ENCODE measurements at places on chromosomes 5 and 9. TPM values are rescaled to one million over a fixed set of nuclear protein-coding genes. Genes with fewer than 3 reads are reported as not detected.
A peak's percentile ranks its signal among the peaks of the same experiment; 100 is the strongest.

DNA sequence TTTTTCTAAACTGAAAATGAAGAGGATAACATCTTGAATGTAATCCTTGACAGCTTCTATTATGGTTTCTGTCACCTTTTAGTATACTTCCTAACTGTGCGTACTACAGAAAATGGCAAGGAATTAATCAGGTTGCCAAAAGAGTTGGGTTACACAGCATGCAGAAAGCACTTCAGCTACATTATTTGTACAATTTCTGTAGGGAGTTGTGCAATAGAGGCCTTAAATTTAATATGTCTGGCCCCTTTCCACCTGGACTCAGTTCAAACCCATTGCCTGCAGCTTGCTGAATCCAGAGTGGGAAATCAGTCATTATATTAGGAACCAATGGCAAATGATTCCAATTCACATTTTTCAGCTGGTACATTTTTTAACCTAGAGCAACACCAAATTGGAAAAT lies 549.7 kb downstream of the CSNK1G3 start:
- no peaks in the 10 kb centered on the region for H3K36me3 ChIP-seq
- no peaks in the 10 kb centered on the region for H3K4me1 ChIP-seq
- no peak overlapping the region for H3K27ac ChIP-seq

DNA sequence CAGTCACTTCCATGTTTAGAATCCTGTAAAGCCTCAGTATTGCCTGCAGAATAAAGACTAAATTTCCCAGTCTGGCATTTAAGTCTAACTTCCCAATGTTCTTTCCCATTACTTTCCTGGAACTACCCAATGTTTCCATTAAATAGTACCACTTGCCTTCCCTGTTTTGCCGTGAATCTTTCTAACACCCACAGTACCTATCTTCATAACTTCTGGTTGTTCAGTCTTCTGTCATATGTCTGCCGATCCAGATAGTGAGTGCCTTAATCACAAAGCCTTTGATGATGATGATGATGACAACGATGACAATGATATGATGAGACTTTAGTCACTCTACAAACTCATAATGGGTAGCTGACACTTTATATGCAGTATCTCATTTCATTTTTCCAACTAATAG lies 6.6 kb upstream of the HEMGN start:
- H3K4me1 ChIP-seq = no peaks in the 10 kb centered on the region
- H3K4me3 ChIP-seq = no peak overlapping the region
- H3K36me3 ChIP-seq = no peaks in the 10 kb centered on the region
- no peak overlapping the region for H3K27ac ChIP-seq

GRCh38 chr5:115271295-115272050 lies 8.8 kb upstream of the PGGT1B start:
- H3K27me3 ChIP-seq = no peaks in the 10 kb centered on the region
- H3K36me3 ChIP-seq = peaks cover 13% of the 10 kb centered on the region
- no peak overlapping the region for H3K27ac ChIP-seq
- DNase-seq = no peak

- H3K27ac ChIP-seq = peak overlapping the region; percentile 79
- DNase-seq = no peak
- H3K4me1 ChIP-seq = peaks cover 11% of the 10 kb centered on the region
These were observed 109.5 kb downstream of the FOXD1 start for GRCh38 chr5:73339051-73339575.

DNA sequence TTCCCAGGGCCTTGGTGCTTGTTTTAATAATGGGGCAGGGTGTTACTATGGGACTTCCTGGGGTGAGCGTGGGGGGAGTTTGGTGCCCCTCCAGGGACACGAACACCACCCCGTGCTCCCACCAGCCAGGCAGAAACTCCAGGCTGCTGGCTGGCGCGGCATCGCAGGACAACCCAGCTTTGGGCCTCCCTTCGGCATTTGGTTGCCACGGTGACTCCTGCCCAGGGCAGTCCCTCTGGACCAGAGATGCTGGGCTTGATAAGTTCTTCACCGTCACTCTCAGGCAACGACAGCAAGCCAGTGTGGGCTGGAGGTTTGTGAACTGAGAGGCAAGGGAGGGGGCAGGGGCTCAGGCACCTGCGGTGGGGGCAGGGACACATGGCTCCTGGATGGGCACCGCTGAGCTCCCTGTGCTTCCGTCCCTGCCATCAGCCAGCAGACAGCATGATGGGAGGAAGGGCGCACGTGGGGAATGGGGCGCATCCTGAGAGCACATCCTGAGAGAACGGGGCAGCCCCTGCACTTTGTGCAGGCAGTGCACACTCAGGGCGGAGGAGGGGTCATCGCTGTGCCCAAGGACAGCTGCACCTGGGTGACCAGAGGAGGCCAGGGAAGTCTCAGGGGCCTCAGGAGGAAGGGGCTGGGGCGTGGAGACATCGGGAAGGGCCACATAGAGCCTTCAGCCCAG lies 116.4 kb downstream of the RXRA start:
- no peaks in the 10 kb centered on the region for H3K27me3 ChIP-seq
- no peak for DNase-seq

DNA sequence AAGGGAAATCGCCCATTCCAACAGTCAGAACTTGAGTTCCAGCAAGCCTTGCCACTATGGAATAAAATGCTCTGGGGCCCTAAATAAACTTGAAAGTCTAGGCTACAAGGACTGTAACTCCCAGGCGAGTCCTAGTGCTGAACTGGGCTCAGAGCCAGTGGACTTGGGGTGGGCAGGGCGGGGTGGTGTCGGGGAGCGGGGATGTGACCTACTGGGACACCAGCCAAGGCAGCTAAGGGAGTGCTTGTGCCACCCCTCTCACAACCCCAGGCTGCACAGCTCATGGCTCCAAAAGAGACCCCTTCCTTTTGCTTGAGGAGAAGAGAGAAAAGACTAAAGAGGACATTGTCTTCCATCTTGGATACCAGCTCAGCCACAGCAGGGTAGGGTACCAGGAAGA lies 61.5 kb downstream of the MEIKIN start:
- no peak for DNase-seq
- no peak overlapping the region for H3K4me3 ChIP-seq
- H3K36me3 ChIP-seq = no peaks in the 10 kb centered on the region
- no peak overlapping the region for H3K27ac ChIP-seq
- H3K27me3 ChIP-seq = no peaks in the 10 kb centered on the region
- H3K4me1 ChIP-seq = no peaks in the 10 kb centered on the region

GRCh38 chr5:116663081-116663480 lies 88.5 kb upstream of the SEMA6A start:
- H3K4me1 ChIP-seq = no peaks in the 10 kb centered on the region
- no peak for DNase-seq
- no peak overlapping the region for H3K4me3 ChIP-seq

DNA sequence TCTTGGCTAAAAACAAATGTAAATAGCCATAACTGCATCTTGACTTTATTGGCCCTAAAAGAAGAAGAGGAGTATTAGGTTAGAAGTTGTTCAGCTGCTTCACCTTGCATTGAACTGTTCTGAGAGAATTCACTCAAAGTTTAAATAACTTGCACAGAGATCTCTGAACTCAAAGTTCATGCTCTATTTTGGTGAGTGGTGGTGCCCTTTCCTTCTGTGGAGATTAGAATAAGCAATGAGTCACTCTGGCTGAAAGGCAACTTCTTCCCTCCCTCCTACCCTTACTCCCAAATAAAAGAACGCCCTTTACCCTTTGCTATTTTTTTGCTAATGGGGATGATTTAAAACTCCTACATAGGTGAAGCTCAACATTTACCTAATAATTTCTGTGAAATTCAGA lies 48.9 kb downstream of the ERMP1 start:
- peaks cover 81% of the 10 kb centered on the region for H3K36me3 ChIP-seq
- H3K27ac ChIP-seq = no peak overlapping the region
- H3K27me3 ChIP-seq = no peaks in the 10 kb centered on the region
- DNase-seq = no peak
- H3K4me1 ChIP-seq = no peaks in the 10 kb centered on the region
- no peak overlapping the region for H3K4me3 ChIP-seq

DNA sequence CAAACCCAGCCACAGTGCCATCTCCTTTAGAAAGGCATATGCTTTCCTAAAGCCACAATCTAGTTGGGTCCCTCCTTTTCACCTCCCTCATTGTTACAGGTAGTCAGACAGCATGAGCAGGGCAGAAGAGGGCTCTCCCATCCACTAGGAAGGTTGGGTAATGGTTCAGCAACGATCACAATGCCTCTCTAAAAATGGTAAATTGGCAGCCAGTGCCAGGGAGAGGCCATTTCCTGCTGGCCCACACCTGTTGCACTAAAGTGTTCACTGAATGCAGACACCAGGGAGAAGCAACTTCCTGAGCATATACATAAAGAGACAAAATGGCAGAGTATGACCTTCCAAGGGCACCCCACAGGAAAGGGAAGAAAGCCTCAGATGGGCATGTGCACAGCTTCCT lies 31.3 kb upstream of the DAP start:
- no peak overlapping the region for H3K27ac ChIP-seq
- no peaks in the 10 kb centered on the region for H3K4me1 ChIP-seq

GRCh38 chr9:28267351-28267750 lies 694.1 kb upstream of the C9orf72 start:
- no peaks in the 10 kb centered on the region for H3K27me3 ChIP-seq
- DNase-seq = no peak
- H3K4me3 ChIP-seq = no peak overlapping the region
- no peak overlapping the region for H3K27ac ChIP-seq
- H3K4me1 ChIP-seq = no peaks in the 10 kb centered on the region

GRCh38 chr5:181186986-181187499 lies 18.0 kb downstream of the TRIM7 start:
- DNase-seq = no peak
- peaks cover 10% of the 10 kb centered on the region for H3K4me1 ChIP-seq

- H3K36me3 ChIP-seq = no peaks in the 10 kb centered on the region
- no peaks in the 10 kb centered on the region for H3K4me1 ChIP-seq
- DNase-seq = no peak
- H3K27ac ChIP-seq = peak overlapping the region; percentile 10
These were observed 86.9 kb upstream of the SPATA31D4 start for GRCh38 chr9:81841333-81841732.

- H3K4me1 ChIP-seq = no peaks in the 10 kb centered on the region
- no peak overlapping the region for H3K27ac ChIP-seq
- H3K36me3 ChIP-seq = peaks cover 3% of the 10 kb centered on the region
- H3K4me3 ChIP-seq = no peak overlapping the region
These were observed 74.5 kb downstream of the MVB12B start for GRCh38 chr9:126401107-126401506.

PCDHGA12 gene
- 18.5 TPM for total RNA-seq

DNA sequence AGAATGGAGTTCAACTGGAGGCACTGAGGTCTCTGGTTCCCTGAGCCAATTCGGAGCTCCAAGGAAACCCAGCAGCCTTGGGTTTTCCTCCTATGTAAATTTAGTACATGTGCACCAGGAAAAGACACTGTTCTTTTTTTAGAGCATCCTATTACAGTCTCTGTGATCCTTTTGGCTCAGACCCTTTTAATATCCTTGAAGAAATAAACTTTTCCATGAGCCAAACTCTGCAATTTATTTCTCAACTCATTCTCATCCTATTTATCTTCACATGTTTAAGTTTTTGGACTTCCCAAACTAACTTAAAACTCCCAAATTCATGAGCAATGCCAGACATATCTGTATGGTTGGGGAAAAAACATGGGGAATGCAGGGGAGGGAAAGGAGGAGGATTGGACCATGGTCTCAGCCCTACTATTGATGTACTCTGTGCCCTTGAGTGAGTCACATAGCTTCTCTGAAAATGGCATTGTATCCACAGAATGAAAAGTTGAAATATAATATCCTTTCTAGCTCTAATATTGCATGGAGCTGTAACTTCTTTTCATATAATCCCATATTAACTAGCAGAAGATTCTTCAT lies 76.6 kb downstream of the PAPPA start:
- H3K27me3 ChIP-seq = no peaks in the 10 kb centered on the region
- no peak for DNase-seq
- no peak overlapping the region for H3K4me3 ChIP-seq
- no peaks in the 10 kb centered on the region for H3K36me3 ChIP-seq
- no peaks in the 10 kb centered on the region for H3K4me1 ChIP-seq

DNA sequence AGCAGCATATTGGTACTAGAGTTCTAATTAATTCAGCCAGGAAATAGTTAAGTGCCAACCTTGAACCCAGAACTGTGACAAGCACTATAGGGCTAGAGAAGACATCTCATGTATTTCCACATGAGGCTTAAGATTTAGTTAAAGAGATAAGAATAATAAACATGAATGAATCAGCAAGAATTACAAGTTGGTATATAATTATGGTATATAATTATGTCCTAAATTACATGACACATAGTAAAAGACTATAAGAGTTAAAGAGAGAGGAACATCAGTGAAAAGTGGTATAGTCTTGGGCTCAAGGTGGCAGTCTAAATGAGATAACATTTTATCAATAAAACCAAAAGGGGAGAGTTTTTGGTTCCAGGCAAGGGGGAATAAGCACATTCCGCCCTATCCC lies 223.1 kb upstream of the NFIL3 start:
- no peaks in the 10 kb centered on the region for H3K36me3 ChIP-seq
- H3K4me1 ChIP-seq = no peaks in the 10 kb centered on the region
- H3K27ac ChIP-seq = no peak overlapping the region
- no peaks in the 10 kb centered on the region for H3K27me3 ChIP-seq
- no peak overlapping the region for H3K4me3 ChIP-seq

- H3K4me3 ChIP-seq = no peak overlapping the region
- no peaks in the 10 kb centered on the region for H3K27me3 ChIP-seq
- H3K4me1 ChIP-seq = no peaks in the 10 kb centered on the region
- no peak overlapping the region for H3K27ac ChIP-seq
- H3K36me3 ChIP-seq = no peaks in the 10 kb centered on the region
- DNase-seq = no peak
These were observed 173.6 kb downstream of the DCP2 start for GRCh38 chr5:113150221-113150620.

DNA sequence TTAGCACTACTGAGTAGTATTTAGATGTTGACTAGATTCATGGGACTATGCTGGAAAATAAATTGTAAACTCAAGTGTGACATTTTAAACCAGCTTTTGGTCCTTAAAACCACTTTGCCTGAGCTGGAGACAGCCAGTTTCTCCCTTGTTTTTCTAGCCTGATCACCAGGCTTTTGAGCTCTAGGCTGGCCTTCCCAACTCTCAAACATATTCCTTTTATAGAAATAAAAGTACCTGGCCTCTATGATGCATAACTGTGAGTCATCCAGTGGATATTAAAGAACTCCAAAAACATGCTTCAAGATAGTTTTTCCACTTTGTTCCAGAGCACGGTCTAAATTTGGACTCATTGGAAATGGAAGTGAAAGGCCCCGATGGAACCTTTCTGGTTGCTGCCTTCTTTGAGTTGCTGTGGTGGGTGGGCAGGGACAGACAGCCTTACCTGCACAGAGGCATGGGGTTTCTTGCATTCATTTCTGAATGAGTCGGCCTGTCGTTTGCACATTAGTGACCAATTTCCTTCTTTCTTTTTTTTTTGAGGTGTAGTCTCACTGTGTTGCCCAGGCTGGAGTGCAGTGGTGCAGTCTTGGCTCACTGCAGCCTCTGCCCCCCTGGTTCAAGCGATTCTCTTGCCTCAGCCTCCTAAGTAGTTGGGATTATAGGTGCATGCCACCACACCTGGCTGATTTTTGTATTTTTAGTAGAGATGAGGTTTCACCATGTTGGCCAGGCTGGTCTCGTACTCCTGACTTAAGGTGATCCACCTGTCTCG lies 43.1 kb downstream of the TRIO start:
- peak overlapping the region; percentile 95 for H3K27ac ChIP-seq
- no peak for DNase-seq
- H3K27me3 ChIP-seq = no peaks in the 10 kb centered on the region
- no peaks in the 10 kb centered on the region for H3K36me3 ChIP-seq
- H3K4me3 ChIP-seq = no peak overlapping the region
- peaks cover 91% of the 10 kb centered on the region for H3K4me1 ChIP-seq

KCNV2 gene
- not detected for total RNA-seq

- peak; percentile 79 for DNase-seq
- peak overlapping the region; percentile 99 for H3K4me3 ChIP-seq
- H3K4me1 ChIP-seq = peaks cover 26% of the 10 kb centered on the region
- H3K36me3 ChIP-seq = no peaks in the 10 kb centered on the region
- peak overlapping the region; percentile 99 for H3K27ac ChIP-seq
These were observed 1.8 kb downstream of the GSN start for GRCh38 chr9:121269642-121270254.

INPP5E gene
- total RNA-seq = 20.2 TPM

CKMT2 gene
- total RNA-seq = 0.43 TPM
